Stimulated activated CD4-positive, alpha-beta T cell treated with anti-CD3 and anti-CD28 coated beads, Interleukin-4, amount 100 ng/mL, for 24 hours (primary cell): ENCODE measurements at places on chromosomes 5 and 9.
A peak's percentile ranks its signal among the peaks of the same experiment; 100 is the strongest.

DNA sequence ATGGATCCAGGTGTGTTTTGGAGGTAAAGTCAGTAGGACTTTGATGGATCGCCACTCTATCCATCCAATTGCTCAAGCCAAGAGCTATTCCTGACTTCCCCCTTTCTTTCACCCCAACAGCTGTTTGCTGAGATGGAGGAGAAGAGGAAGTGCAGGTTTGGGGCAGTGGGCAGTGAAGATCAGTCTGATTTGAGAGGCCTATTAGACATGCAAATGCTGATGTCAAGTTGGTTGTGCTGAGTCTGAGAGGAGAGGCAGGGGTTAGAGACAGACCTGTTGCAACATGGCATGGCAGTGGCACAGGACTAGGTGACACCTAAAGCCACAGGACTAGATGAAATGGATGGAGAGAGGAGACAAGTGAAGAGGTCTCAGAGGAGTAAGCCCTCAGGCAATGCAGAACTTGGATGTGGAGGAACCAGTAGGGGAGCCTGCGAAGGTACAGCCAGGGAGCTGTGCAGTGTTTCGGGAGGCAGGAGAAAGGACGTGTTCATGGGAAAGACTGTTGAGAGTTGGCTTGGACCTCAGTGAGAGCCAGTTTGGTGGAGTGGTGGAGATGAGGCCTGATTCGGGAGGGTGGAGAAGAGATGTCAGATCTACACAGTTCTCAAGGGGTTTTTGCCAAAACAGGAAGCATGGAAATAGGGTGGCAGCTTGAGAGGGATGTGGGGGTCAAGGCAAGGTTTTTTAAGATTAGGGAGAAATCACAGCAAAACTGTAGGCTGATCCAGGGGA, 175.0 kb downstream of the MACROH2A1 start:
- DNase-seq, result no peak

DNA sequence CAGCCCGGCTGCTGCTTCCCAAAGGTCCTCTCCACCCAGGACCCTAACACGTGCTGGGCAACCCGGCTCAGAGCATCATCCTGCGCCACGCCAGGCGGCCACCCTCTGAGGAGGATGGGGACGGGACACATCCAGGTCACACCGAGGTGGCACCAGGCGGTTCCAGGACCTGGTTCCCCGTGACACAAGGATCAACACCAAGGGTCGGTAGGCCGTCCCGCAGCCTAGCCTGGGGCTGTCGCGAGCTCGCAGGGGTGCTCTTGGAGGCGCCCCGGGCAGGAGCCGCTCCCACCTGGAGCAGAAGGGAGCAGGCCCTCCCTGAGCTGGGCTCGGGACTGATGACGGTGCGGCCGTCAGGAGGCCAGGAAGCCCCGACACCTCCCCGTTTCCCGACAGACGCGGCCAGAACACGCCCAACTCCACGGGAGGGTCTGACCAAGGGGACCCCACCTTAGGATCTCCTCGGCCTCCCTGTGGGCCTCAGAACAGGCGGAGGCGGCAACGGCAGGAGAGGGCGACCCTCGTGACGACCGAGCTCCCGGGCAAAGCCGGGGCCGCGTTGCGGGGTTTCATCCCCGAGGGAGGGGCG, 6.3 kb downstream of the EXD3 start:
- DNase-seq, result no peak

DNA sequence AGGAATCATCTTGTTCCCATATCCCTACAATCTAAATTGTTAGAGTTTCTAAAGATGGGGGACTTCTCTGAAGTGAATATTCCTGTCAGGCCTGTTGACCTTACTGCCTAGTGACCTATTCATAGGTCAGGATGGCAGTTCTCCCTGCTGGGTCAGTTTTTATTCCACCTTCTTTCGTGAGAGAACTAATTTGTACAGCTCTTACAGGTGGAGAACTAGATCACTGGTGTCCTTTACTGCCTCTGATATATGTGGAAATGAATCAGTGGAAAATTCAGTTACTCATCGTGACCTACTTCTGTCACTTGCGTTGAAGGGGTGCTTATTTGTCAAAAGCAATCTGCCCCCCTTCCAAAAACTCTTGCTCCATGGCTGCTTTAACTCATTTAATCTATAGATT, 164.9 kb downstream of the CD180 start:
- peak; percentile 26 for DNase-seq

- DNase-seq, result no peak
Measured at GRCh38 chr5:170011751-170012150, 31.5 kb upstream of the INSYN2B start.

DNA sequence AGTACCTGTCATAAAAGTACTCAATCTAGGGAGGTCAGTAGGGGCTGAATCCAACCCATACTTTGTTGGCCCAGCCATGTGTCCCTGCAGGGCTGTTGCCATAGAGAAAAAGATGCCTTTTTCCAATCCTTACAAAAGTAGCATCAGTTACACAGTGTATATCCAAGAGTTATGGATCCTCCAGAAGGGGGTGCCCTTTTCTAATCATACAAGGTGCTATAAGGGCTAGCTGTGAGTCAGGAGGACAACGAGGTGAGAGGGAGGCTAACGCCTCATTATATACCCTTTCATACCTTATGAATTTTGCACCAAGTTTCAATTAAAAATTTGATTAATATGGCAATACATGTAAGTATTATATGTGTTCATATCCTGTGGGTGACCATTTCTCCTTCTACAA, 4.8 kb downstream of the KIAA0825 start:
- DNase-seq, result peak; percentile 5

GRCh38 chr5:75869891-75870290, 152.7 kb upstream of the POC5 start:
- no peak for DNase-seq

- DNase-seq, result peak; percentile 77
Measured at GRCh38 chr9:126471084-126471624, 142.6 kb upstream of the LMX1B start.

GRCh38 chr9:93955111-93955980, at the start of gene BARX1:
TSS of gene BARX1 (minus strand) at chr9:93955355. CDS start at chr9:93955146, 209 bp downstream.
- no peak for DNase-seq

DNA sequence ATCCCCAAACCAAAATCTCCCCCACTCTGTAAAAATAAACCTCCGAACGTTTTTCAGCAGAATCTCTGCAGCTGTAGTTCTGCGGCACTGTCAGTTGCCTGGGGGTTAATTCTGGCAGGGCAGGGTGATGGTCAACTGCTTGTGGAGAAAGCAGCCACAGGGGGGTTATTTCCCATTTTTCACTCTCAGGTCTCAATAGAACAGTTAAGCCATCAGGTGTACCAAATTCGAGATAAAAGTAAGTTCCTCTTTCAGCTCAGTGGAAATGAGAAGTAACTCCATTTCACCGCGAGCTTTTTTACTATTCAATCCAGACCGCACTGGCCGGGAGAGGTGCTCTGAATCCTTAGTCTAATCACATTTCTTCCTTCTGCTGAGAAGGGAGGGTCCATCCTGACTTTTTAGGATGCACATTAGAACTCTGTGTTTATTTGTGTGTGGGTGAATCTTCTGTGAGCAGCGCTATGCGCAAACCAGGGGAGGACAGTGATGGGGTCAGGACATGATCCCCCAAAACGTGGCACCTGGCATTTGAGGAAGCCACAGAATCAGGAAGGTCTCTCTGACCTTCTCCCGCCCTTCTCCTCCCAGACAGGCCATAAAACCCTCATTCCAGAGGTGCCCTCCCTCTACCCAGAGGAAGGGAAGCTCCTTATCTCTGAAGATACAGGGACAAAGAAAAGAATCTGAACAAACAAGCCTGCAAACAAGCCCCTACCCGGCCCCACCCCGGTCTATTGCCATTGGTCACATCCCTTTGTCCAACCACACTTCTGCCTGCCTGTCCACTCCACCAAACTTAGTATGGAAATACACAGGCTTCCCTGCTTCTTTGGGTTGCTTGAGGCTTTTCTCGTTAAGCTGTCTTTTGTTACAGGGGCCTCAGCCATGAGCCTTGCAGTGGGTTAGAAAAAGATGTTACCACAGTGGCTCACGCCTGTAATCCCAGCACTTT, 229.0 kb downstream of the ROR2 start:
- no peak for DNase-seq

GRCh38 chr5:74490814-74491213, 149.7 kb downstream of the ENC1 start:
- DNase-seq, result no peak
